ENCODE measurements at places on chromosomes 3 and 15. TPM values are rescaled to one million over a fixed set of nuclear protein-coding genes. Genes with fewer than 3 reads are reported as not detected.

Gene SEC62
- 72.6 TPM for polyA plus RNA-seq

Gene RGMA
- 65.4 TPM for polyA plus RNA-seq

Gene PLSCR4
- 13.1 TPM for polyA plus RNA-seq

Gene NR2E3
- 7.4 TPM for polyA plus RNA-seq

Gene MME
- 7.7 TPM for polyA plus RNA-seq

Gene MEF2A
- polyA plus RNA-seq, result 56.4 TPM

Gene ECE2
- polyA plus RNA-seq, result not detected

Gene MAP1A
- polyA plus RNA-seq, result 28.3 TPM

Gene ARHGAP11A
- polyA plus RNA-seq, result 14.4 TPM

Gene ADIPOQ
- 0.06 TPM for polyA plus RNA-seq

Gene SLC38A3
- polyA plus RNA-seq, result 3.9 TPM

Gene RETNLB
- polyA plus RNA-seq, result not detected

Gene SLC22A14
- polyA plus RNA-seq, result 0.39 TPM

Gene C3orf33
- polyA plus RNA-seq, result 3.1 TPM

Gene PSTPIP1
- 2.7 TPM for polyA plus RNA-seq

Gene RNF7
- polyA plus RNA-seq, result 85.4 TPM

Gene PEAK1
- polyA plus RNA-seq, result 35.2 TPM

Gene RTP3
- 0.14 TPM for polyA plus RNA-seq

Gene THAP10
- 2.5 TPM for polyA plus RNA-seq

Gene POPDC2
- polyA plus RNA-seq, result 38.2 TPM

Gene GPR27
- polyA plus RNA-seq, result 3.0 TPM

Gene CDC25A
- polyA plus RNA-seq, result 3.1 TPM

Gene SENP7
- polyA plus RNA-seq, result 36.9 TPM

Gene CACNA2D3
- polyA plus RNA-seq, result 1.9 TPM

Gene PIGZ
- 1.7 TPM for polyA plus RNA-seq

Gene AP4E1
- polyA plus RNA-seq, result 7.7 TPM

Gene BCL2A1
- polyA plus RNA-seq, result 0.28 TPM

Gene PARP15
- polyA plus RNA-seq, result 5.9 TPM

Gene GORASP1
- polyA plus RNA-seq, result 34.9 TPM

Gene GCNT3
- polyA plus RNA-seq, result 0.23 TPM

Gene SEC61A1
- polyA plus RNA-seq, result 97.1 TPM

Gene ONECUT1
- polyA plus RNA-seq, result not detected

Gene CFAP20DC
- polyA plus RNA-seq, result 1.6 TPM

Gene IQCH
- 0.94 TPM for polyA plus RNA-seq

Gene CPN2
- not detected for polyA plus RNA-seq

Gene CLCN2
- polyA plus RNA-seq, result 3.7 TPM

Gene ULK3
- polyA plus RNA-seq, result 33.3 TPM

Gene SSUH2
- polyA plus RNA-seq, result 3.5 TPM

Gene TUBGCP5
- 14.7 TPM for polyA plus RNA-seq

Gene TEX55
- polyA plus RNA-seq, result not detected

Gene CPEB1
- polyA plus RNA-seq, result 0.87 TPM

Gene DUOXA2
- polyA plus RNA-seq, result not detected

Gene SERINC4
- 0.42 TPM for polyA plus RNA-seq

Gene TGM4
- not detected for polyA plus RNA-seq

Gene SCAANT1
- 1.0 TPM for polyA plus RNA-seq

Gene ATP13A5
- 0.63 TPM for polyA plus RNA-seq

Gene AHSG
- polyA plus RNA-seq, result not detected

Gene TTC23
- polyA plus RNA-seq, result 19.3 TPM

Gene CPLX3
- polyA plus RNA-seq, result not detected

Gene MINAR1
- 1.3 TPM for polyA plus RNA-seq

Gene CNTN3
- 4.9 TPM for polyA plus RNA-seq

Gene DUOX2
- 0.04 TPM for polyA plus RNA-seq

Gene XCR1
- 0.27 TPM for polyA plus RNA-seq

Gene GOLGA8K
- polyA plus RNA-seq, result 1.9 TPM

Gene PRRT3
- 2.3 TPM for polyA plus RNA-seq

Measured in forelimb muscle (tissue), 1 donor.